Mucosa of descending colon (tissue), 3 donors: ENCODE measurements at places on chromosomes 1 and 21. TPM values are rescaled to one million over a fixed set of nuclear protein-coding genes. Genes with fewer than 3 reads are reported as not detected.

The RIMKLA gene
- total RNA-seq, result 13.3 TPM

The TACSTD2 gene
- 0.23 TPM for total RNA-seq

The TFF3 gene
- 2,419 TPM for total RNA-seq

The IFNGR2 gene
- total RNA-seq, result 87.8 TPM

The ILDR2 gene
- total RNA-seq, result 0.52 TPM

The RGS8 gene
- total RNA-seq, result not detected

The SLC2A5 gene
- total RNA-seq, result 4.4 TPM

The ANKRD45 gene
- 1.1 TPM for total RNA-seq

The SELL gene
- 2.5 TPM for total RNA-seq

The MYOM3 gene
- 3.4 TPM for total RNA-seq

The LORICRIN gene
- not detected for total RNA-seq

The SLC25A34 gene
- total RNA-seq, result 15.7 TPM

The RPE65 gene
- total RNA-seq, result not detected

The ESPN gene
- total RNA-seq, result 65.7 TPM

The TEKT2 gene
- total RNA-seq, result 0.19 TPM

The MFN2 gene
- 103 TPM for total RNA-seq

The OR2M3 gene
- not detected for total RNA-seq

The OR2L3 gene
- total RNA-seq, result not detected

The VSIG8 gene
- total RNA-seq, result not detected

The TMEM82 gene
- 19.7 TPM for total RNA-seq

The GBP4 gene
- 7.5 TPM for total RNA-seq

The NBPF20 gene
- total RNA-seq, result 4.6 TPM

The PLA2G2F gene
- not detected for total RNA-seq

The S100A2 gene
- total RNA-seq, result 1.9 TPM

The ZNF648 gene
- not detected for total RNA-seq

The TNFSF4 gene
- 2.1 TPM for total RNA-seq

The TOR1AIP2 gene
- total RNA-seq, result 79.2 TPM

The RTCA gene
- total RNA-seq, result 35.0 TPM

The PHF13 gene
- total RNA-seq, result 21.5 TPM

The PODN gene
- total RNA-seq, result 5.8 TPM

The CLSTN1 gene
- 275 TPM for total RNA-seq

The TRIM58 gene
- 2.5 TPM for total RNA-seq

The LAPTM5 gene
- total RNA-seq, result 71.1 TPM

The FCRL1 gene
- total RNA-seq, result 0.17 TPM

The GNAT2 gene
- not detected for total RNA-seq

The EXTL2 gene
- 13.4 TPM for total RNA-seq

The ASTN1 gene
- 0.10 TPM for total RNA-seq

The C1orf87 gene
- total RNA-seq, result not detected

The KRTAP13-2 gene
- 0.47 TPM for total RNA-seq

The KCNH1 gene
- 1.2 TPM for total RNA-seq

The RHBDL2 gene
- total RNA-seq, result 16.6 TPM

The ANKRD65 gene
- total RNA-seq, result 0.81 TPM

The LRIG2 gene
- total RNA-seq, result 15.4 TPM

The AKR7A2 gene
- 85.2 TPM for total RNA-seq

The TNFRSF4 gene
- total RNA-seq, result 0.69 TPM

The CLCA4 gene
- total RNA-seq, result 2,522 TPM

The SLC9C2 gene
- not detected for total RNA-seq

The SH3D21 gene
- 18.0 TPM for total RNA-seq
